ENCODE measurements at places on chromosomes 5 and 9. TPM values are rescaled to one million over a fixed set of nuclear protein-coding genes. Genes with fewer than 3 reads are reported as not detected.

Gene IL9
- total RNA-seq = not detected

DNA sequence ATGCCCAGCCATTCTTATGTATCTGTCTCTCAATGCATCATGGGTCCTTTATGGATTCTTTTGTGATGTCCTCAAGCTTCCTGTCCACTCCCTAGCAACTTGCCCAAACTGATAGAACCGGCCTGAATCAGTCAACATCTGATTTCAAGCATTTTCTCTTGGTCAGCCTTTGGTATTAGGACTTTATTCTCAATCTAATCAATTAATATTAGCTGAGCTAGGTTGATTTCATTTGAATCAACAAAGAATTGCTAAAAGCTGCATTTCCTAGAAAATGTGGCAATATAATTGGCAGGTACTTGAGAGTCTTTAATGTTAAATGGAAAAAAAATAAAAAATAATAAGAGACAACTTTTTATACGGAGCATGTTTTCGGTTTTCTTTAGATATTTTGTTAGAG is 121.8 kb downstream of the GHR start:
- no peak for DNase-seq

Gene PCA3
- total RNA-seq = not detected

DNA sequence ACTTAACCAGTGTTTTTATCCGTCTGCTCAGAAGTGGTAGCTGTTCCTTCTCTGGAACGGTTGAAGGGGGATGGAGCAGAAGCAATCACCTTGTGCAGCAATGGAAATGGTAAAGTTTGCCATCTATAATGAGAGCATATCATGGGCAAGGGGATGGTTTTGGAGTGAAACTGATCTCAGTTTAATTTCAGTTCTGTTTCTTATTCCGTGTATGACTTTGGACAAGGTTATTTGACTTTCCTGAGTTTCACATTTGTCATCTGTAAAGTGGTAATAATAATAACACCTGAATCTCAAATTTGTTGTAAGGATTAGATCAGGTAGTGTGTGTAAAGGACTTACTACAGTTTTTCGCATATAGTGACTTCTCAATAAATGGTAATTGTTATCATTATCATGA is 106.1 kb downstream of the PCSK1 start:
- DNase-seq = no peak

Gene LMX1B
- 0.25 TPM for total RNA-seq

GRCh38 chr9:110290001-110290400 is 33.7 kb upstream of the TXN start:
- no peak for DNase-seq

GRCh38 chr9:7790022-7790818 is 9.4 kb downstream of the DMAC1 start:
- no peak for DNase-seq

GRCh38 chr5:36298552-36298951 is 3.1 kb downstream of the RANBP3L start:
- DNase-seq = no peak

- peak; percentile 58 for DNase-seq
Observed at GRCh38 chr9:130348881-130349280, 83.3 kb downstream of the HMCN2 start.

- DNase-seq = no peak
Observed at GRCh38 chr9:75873712-75874111, 16.8 kb upstream of the PCSK5 start.

DNA sequence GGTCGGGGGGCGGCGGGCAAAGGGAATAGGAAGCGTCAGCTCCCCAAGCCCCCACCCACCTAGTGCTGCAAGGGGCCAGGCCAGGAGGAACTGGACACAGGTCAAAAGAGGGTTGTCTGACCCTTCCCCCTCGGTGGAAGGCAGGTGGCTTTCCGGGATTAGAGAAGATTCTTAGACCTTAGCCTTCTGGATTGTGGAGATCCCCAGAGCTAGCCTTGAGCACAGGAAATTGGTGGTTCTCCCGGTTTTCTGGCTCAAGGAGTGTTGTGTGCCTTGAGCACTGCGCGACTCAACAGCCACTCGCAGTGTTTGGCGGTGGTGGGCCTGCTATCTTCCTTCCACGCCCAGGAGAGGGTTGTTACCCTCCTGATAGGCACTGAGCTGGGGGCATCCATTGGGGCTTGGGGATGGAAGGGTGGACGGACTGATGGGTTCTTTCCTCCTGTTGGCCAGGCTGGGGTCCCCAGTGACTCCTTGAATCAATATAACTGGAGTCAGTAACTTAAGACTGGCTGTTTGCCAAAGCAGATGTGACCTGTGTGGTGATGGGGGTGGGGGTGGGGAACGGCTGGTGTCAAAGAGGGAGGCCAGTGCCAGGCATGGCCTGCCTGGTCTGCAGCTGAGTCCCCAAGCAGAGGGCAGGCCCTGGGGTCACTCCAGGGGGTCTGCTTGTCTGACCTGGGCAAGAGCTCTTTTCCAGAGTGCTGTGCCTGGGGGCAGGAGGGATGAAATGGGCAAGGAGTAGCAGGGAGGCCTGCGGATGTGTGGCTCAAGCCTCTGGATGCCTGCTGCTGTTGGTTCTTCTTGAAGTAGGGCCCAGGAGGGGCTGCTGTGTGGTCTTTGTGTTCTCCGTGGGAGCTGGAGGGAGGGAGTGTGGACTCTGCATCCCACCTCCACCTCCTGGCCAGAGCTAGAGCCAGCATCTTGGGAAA is 2.1 kb downstream of the FGF18 start:
- peak; percentile 59 for DNase-seq

DNA sequence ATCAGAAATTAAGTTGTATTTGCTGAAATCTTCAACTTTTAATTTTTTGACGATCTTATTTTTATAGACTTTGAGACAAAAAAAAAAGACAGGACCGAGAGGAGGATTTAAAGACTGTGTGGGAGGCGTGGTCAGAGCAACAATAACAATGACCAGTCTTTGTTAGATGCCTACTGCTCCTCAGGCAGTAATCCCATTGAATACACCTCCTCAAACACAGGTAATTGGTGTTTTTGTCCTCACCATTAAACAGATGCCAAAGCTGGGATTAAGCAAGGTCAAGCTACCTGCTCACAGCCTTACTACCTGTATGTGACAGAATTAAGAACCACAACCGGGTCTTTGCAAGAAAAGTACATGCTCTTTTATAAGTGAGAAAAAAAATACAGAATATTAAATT is 233.3 kb upstream of the GRAMD2B start:
- DNase-seq = no peak

DNA sequence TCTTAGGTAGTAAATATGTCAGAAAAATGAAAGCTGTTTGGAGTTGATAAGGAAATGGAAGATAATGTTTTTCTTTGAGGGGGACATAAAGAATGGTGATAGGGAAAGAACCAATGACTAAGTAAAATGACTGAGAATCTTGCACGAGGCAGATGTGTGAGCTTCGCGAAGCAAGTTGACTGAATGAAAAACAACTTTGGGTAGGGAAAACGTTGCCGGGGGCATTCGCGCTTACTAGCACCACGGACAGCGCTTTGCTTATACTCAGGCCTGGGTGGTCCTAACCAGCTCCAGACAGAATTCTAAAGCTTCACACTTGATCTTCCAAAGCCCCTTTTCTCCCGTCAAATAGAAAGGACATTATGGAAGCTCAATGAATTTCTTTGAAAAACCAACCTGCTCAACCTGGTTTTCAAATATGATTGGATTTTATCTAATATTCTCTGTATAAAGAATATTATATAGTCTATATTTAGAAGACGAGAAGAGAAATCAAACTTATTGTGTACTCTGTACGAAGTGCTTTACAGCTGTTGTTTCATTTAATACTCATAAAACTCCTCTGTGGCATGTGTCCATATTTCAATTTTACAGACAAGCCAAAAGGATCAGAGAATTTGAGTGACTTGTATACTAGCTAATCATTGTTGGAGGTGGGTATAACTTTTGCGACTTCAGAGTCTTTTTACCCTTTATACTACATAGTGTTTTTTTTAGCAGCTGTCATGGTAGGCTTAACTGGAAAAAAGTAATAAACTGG is 1.9 kb upstream of the CDKN2B start:
- peak; percentile 52 for DNase-seq

GRCh38 chr5:34684281-34684979 is 28.3 kb downstream of the RAI14 start:
- DNase-seq = no peak

DNA sequence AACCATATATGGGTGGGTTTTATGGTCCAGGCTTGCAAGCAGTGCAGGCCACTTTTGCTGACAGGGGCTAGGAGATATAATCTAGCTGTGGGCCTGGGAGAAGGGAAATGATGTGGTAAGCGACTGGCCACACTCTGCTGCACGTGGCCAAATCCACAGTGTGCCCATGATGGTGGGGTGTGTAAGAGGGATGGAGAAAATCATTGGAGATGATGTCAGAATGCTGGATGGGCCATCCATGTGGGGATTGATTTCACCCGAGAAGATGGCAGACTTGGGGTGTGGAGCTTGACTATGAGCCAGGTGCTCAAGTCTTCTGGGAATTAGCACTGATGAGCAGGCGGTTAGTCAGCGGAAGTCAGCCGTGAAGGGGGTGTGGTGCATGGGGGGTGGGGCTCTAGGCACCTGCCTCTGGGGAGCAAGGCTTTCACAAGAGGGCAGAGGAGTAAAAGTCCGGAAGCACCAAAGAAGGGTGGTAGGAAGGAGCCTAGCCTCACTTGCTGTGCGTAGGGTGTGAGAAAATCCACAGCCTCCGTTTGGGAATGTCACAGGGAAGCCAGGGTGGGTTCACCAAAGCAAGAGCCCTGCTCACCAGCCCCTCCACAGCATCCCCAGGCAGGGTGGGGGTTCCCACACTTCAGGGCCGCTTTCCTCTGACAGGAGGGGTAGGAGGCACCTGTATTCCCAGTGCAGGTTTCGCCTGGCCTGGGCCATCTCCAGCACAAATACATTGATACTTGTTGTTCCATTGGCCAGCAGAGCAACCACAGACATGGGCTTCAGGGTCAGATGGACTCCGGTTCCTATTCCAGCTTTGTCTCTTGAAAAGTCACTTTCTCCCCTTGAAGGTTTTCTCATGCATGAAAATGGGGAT is 44.5 kb upstream of the ANGPTL2 start:
- peak; percentile 86 for DNase-seq

DNA sequence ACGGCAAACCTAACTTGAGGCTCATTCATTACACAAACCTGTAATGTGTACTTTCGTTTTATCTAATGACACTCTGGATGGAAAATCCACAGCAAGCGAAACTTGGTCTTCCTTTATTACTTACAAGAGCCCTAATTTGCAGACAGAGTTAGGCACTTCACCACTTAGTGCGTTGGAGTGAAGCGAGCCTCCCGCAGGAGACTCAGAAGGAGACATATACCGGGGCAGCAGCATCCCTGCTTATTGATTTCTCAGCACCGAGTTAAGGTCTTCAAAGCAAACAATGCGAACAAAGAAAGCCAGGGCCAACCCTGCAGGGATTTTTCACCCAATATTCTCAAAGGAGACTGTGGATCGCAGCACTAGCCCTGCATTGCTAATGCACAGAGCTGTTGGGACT is 28.6 kb downstream of the LSM11 start:
- DNase-seq = no peak

GRCh38 chr5:36948650-36949049 is 72.1 kb downstream of the NIPBL start:
- no peak for DNase-seq

DNA sequence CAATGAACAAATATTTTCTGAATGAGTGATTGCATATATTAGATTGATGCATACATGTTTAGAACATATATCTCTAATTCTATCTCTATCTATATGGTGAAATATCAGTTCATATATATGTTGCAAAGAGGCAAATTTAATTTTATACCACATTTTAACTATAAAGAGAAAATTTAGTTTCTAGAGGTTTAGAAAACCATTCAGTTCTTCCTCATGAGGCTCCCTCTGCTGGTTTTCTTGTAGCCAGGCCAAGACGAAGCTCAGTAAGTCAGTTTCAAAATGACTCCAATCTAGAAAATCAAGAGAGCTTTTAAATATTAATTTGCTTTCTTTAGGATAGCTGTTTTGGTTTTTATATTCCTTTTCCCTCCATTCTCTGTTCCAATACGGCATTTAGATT is 312.1 kb downstream of the TMEM232 start:
- DNase-seq = no peak

DNA sequence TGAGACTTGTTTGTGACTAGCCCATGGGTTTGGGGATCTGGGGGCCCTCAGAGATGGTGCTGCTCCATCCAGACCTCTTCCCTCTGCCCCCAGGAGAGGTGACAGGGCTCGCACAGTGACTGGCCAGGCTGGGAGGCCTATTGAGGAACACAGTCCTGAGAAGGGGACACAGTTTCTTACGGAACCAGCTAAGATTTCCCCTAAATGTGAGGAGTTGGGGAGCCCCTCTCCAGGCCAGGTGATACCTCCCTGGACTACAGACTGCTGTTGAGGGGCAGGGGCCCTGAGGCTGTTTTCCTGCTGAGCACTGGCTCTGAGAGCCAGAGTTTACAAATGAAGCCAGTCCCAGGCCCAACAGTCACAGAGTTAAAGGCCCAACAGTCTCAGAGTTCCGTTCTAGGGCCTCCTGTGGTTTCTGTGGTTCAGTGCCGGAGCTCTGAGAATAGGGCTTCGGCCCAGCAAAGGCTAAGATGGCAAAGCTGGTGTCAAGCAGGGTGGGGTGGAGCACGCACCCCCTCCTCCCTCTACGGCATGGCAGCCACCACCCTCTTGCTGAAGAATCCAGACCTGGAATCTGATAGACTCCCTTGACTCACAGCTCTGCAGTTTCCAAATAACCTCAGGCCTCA is 1.1 kb upstream of the SEMA4D start:
- peak; percentile 86 for DNase-seq

DNA sequence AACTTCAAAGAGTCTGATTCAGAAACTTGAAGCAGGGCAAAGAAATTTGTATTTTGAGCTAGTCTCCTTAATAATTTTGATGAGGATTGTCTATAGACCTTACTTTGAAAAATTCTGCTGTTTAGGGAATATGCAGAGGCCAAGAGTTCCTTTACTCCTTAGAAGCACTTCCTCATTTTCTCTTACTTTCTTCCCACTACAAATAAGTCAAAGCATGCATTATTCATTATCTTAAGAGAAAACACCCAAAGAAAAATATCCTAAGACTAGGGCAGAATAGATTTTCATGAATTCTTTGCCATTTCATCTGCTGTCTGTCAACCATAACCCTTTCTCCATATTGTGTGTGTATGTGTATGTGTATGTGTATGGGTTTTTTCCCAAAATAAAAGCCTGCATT is 307.9 kb downstream of the KCTD16 start:
- no peak for DNase-seq

DNA sequence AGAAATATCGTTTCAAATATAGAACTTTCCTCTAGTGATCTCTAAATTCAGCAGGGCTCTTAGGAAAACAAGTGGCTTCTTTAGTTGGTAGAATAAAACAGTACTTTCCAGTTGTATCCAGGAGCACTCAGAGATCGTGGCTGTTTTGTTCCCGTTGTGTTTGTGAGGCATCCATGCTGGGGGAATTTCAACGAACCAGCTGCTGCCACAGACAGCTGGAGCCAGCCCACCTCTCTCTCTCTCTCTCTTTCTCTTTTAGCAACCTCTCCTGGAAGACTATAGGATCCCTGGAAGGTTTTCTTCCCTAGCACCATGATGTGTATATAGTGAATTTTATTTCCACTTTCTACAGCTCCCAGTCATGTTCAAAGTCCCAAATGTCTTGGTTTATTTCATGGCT is 1116.0 kb upstream of the SEMA6A start:
- no peak for DNase-seq

- no peak for DNase-seq
Observed at GRCh38 chr9:99556998-99557397, 264.7 kb upstream of the NR4A3 start.
